Activated CD4-positive, alpha-beta T cell treated with anti-CD3 and anti-CD28 coated beads, Interleukin-10, Interleukin-2, amounts not matched to agents 100 ng/mL and 50 ng/mL, durations not matched to agents 16 hours and 8 hours (primary cell): ENCODE measurements at places on chromosomes 1 and 21.
A peak's percentile ranks its signal among the peaks of the same experiment; 100 is the strongest.

- DNase-seq, result no peak
Observed at GRCh38 chr1:25683731-25684130, 67.1 kb downstream of the MAN1C1 start.

DNA sequence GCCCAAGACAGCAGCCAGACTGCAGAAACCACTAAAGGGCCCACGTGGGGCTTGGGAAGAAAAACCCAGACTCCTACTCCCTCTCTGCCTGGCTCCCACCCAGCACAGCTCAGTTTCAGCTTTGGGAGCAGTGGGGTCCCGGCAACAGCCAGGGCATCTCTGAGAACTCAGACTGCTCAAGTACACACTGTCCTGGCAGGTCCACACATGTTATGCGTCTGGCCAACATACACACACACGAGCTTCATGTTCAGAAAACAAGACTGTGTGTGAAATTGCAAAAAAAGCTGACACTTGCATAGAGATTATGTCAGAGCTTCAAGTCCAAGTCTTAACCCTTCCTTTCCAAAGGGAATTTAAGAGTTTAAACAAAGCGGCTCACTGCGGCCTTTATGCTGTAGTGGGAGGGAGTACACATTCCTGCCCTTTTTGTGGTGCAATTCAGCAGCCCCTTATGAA is 136.6 kb upstream of the CD34 start:
- no peak for DNase-seq

DNA sequence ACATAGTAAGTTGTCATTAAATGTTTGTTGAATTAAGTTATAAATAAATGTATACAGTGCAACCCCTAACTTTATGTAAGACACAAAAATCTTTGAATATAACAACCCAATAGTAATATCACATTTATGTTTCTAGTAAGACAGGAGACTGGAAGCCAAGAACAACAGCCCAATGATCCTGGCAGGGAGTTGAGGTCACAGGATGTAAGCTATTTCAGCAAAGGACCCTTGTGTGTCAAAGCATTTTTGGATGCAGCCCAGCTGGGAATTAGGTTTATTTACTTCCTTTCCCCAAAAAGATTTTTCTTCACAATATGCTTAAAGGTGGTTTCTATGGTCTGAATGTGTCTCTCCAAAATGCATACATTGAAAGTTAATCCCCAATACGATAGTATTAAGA is 34.0 kb upstream of the ABCA4 start:
- no peak for DNase-seq

GRCh38 chr1:220182656-220183055 is 88.7 kb downstream of the IARS2 start:
- DNase-seq, result no peak

GRCh38 chr1:171083222-171083621 is 7.5 kb upstream of the FMO3 start:
- DNase-seq, result no peak

DNA sequence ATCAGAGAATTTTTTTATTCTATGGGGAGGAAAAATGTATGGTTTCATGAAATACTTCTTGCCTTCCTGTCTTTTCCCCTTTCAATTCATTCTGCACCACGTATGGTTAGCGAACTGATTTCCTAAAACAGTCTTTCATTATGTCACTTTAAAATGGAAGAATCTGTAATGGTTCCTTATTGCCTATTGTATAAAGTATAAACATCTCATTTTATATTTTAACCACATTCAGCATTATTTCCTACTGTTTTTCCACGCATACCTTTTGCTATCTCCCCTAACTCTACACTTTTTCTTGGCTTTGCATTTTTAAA is 232.3 kb upstream of the B3GALT2 start:
- DNase-seq, result no peak

DNA sequence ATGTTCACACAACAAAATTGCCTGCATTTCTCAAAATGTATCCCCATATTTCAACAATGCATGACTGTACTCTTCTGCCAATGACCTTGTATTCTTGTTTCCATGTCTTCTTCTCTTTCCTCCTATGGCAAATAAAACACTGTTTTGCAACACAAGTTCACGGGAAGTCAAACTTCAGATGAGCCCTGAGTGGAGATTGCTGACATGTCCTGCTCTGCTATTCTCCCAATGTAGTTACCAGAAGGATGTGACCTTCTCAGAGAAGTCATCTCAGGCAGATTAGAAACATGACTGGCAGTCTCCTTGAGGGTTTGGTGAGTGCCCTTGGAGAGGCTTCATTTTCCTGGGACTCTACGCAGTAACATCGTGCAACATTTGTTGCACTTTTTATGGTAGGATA is 15.6 kb downstream of the FCGR2B start:
- no peak for DNase-seq

GRCh38 chr1:150765296-150765976 is at the start of gene CTSS:
TSS of gene CTSS (minus strand) at chr1:150765778. CDS start at chr1:150764763, 1,015 bp downstream.
- peak; percentile 70 for DNase-seq
